Right ventricle myocardium inferior (tissue), 1 donor: ENCODE measurements at places on chromosomes 2 and 18. TPM values are rescaled to one million over a fixed set of nuclear protein-coding genes. Genes with fewer than 3 reads are reported as not detected.

DNA sequence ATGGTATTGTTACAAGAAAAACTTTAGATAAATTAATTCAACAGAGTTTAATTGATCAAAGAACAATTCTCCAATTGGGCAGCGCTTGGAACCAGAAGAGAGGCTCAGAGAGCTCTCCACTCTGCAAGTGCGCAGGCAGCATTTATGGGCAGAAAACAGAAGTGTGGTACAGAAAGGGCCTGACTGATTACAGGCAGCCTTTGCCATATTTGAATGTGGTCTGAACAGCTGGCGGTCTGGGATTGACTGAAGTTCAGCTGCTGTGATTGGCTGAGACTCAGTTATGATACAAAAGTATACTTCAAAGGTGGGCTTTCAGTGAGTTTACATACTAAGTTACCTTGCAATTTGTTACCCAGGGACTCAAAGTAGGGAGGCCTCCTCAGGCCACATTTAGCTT lies 301.3 kb upstream of the ID2 start:
- no peak for DNase-seq

DNA sequence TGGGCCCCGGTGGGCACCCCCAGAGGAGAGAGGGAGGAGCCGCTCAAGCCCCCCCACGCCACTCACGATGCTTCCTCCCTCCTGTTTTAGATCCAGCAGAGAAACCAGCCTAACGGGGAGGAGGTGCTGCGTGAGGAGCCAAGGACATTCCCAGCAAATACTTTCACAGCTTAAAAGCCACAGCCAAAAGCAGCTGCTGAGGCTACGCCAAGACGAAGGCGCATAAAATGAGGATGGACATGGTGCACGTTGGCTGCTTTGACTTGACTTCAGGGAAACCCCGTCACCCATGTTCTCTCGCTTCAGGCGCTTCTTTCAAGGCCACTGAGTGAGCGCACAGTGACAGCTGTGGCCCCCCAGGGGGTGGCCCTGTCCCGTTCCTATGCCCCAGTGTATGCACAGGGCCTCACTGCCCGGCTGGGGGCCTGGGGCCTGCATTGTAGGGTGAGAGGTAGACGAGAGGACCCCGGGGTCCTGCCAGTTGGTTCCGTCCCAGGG lies 72.1 kb upstream of the PXDN start:
- DNase-seq = no peak

- DNase-seq = no peak
Measured at GRCh38 chr18:54878159-54878622, 49.9 kb downstream of the RAB27B start.

DNA sequence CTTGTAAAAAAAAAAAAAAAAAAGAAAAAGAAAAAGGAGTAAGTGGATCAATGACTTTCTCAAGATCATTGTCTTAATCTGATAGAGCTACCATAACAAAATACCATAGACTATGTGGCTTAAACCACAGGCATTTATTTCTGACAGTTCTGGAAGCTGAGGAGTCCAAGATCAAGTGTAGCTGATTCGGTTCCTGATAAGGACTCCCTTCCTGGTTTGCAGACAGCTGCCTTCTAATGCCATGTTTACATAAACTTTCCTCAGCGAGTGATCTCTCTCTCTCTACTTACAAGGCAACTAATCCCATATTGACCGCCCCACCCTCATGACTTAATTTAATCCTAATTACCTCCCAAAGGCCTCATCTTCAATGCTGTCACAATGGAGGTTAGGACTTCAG lies 36.5 kb upstream of the SIX2 start:
- no peak for DNase-seq

DNA sequence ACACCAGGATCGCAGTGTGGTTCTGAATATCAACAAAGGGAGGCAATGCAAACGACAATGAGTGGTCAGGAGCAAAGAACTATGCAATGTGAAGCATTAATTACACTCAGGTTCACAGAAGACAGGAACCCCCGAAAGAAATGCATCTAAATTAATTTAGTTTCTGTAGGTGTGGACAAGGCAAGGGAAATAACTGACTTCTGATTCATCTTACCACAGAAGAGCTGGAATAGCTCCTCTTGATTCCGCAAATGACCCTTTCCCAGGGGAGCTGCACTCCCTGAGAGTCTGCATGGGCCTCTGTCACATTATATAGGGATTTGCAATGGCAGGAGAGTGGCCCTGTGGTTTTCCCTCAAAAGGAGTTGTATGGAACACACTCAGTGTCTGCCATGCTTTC lies 263.9 kb upstream of the APCDD1 start:
- no peak for DNase-seq

PCARE gene
- total RNA-seq = 0.51 TPM

GRCh38 chr2:29655391-29656086 lies 265.8 kb downstream of the ALK start:
- DNase-seq = no peak

GRCh38 chr2:170690640-170691039 lies 24.5 kb upstream of the SP5 start:
- no peak for DNase-seq

GRCh38 chr18:61831071-61831470 lies 61.7 kb downstream of the RNF152 start:
- no peak for DNase-seq

GRCh38 chr2:122683018-122683417 lies 927.6 kb downstream of the TSN start:
- DNase-seq = no peak

MERTK gene
- total RNA-seq = 6.6 TPM

DNA sequence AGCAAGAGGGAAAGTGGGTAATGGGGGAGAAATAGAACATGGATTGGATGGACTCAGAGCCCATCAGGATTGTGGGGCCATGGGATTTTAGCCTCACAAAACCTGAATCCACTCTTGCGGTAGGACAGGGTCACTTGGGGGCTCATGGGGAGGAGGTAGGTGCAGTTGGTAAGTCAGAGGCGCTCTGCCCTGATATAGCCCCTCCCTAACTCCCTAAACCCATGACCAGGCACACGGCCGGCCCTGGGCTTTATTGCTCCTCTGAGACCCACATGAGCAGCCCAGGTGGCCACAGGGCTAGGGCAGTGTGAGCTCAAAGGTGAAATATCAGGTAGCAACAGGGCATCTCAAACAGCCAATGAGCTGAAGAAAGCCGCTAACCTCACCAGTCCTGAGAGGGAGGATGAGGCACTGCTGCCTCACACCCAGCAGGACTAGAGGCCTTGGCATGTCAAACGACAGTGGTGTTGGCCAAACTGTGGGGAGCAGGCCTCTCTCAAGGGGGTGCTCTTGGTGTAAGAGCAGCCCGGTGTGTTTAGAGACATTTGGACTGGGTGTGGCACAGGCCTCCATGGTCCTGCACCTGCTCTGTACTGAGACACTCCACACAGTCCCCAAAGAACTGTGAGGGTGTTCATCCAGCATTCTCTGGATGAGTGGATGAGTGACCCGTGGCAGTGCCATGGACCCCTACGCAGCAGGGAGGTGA lies 90.8 kb upstream of the HS6ST1 start:
- no peak for DNase-seq

DNA sequence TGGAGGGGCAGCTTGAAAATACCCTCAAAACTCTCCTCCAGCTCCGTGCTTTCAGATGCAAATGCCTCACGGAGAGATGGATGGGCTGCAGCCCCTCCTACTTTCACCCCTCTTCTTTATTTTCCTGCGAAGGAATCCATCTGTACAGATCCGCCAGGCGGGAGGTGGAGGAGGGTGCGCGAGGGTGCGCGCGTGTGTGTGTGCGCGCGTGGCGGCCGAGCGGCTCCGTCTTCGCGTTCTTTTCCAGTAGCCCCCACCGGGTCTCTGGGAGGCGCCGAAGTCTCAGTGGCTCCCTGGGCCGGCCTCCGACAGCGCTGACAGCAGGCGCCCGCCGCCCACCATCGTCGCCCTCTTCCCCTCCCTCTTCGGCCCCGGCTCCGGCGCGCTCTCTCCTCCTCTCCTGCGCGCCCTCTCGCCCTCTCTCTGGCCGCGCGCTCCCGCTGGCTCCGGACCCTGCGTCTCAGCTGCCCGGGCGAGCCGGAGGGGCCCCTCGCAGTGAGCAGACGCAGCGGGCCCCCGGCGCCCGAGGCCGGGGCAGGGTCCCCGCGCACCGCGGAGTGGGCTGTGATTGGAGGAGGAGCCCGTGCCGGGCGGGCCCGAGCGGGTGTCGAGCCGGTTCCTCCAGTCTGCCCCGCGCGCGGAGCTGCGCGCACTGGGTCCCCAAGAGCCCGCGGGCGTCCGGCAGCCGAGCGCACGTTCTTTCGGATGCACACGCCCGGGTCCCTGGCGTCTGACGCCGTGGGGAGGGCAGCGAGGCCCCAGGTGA lies at the start of gene CDH7:
Gene CDH7, plus strand, starts transcription at position 624 of the 766 bp plus-strand sequence. CDS start 11,831 bp downstream, outside the sequence.
- DNase-seq = no peak

DNA sequence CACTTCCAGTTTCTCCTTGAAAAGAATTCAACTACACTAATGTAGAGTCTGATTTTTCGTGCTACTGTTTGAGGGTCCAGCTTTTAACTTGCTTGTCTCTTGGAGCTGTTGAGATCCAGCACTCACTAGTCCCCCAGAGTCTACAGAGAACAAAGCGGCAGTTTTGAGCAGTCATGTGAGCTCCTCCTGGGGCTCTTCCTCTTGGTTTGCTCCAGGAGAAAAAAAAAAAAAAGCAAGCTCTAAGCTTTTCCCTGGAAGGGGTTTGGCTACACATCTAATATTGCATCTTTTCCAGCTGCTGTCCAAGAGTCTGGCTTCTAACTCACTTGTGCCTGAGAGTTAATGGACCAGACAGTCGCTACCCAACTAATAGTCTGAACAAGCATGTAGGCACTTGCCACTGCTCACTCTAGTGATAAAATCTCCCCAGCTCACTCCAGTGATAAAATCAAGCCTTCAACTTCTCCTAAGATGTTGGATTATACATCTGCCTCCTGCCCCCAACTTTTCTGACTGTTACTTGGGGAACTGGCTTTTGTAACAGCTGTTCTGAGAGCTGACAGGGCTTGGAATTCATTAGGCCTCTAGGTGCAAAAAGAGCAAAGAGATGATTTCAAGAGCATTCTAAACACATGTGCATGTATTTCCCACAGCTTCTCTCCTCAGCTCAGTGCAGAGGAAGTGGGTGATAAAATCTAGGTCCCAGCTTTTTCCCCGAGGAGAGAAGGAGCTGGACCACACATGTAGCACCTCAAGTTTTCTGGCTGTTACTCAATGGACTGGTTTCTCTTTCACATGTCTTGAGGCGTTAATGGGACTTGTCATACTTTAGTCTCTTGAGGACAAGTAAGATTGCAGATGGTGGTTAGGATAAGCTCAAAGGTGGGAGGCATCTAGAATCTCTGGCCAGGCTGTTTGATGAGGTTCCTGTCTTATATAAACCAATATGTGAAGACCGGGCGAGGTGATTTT lies 750.5 kb downstream of the LRP1B start:
- no peak for DNase-seq

OSGEPL1 gene
- total RNA-seq = 8.7 TPM

DNA sequence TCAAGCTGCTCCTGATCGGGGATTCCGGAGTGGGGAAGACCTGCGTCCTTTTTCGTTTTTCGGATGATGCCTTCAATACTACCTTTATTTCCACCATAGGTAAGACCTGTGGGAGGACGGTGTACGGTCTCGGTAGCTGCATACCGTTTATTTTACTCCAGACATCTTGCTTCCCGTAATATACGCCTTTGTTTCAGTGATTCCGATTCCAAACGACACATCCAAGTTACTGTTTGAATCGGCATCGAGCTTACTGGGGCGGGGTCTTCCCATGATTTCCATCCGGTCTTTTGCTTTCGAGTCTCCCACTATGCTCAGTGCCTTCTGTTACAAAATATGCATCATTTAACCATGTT lies 731 bp downstream of the RAB10 start:
- DNase-seq = no peak
